Stimulated activated CD4-positive, alpha-beta T cell treated with anti-CD3 and anti-CD28 coated beads, Interleukin-2, amount 100 ng/mL, for 4 hours (primary cell): ENCODE measurements at places on chromosomes 4 and X.

GRCh38 chrX:76555816-76556215, 128.3 kb downstream of the MAGEE1 start:
- DNase-seq, result no peak

DNA sequence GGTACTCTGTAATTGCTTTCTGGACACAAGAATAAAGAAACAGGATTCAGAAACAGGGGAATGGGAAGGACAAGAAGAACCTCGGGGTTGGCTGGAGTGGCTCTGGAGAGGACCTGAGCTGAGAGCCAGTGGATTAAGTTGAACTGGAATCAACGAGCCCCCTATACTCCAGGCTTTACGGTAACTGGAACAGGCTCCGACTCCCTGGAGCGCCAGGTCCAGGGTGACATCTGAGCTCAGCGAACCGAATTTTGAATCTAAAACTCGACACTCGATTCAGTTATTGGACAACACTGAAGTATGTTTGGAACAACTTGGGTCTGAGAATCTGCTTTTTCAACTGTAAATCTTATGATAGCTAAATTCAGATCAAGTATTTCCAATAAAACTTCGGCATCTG, 23.9 kb downstream of the HMX1 start:
- no peak for DNase-seq

DNA sequence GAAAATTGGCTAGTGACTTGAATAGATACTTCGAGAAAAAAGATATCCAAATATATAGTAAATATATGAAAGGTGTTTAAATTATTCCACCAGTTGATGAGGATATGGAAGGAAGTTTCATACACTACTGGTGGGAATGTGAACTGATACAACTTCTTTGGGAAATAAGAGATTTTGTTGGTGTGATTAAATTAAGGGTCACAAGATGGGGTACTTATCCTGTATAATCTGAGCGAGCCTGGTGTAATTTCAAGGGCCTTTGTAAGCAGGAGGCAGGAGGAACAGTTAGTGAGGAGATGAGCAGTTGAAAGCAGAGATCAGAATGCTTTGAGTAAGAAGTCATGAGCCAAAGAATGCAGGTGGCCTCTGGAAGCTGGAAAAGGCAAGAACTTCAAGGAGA, 192.2 kb downstream of the KCTD8 start:
- DNase-seq, result no peak

DNA sequence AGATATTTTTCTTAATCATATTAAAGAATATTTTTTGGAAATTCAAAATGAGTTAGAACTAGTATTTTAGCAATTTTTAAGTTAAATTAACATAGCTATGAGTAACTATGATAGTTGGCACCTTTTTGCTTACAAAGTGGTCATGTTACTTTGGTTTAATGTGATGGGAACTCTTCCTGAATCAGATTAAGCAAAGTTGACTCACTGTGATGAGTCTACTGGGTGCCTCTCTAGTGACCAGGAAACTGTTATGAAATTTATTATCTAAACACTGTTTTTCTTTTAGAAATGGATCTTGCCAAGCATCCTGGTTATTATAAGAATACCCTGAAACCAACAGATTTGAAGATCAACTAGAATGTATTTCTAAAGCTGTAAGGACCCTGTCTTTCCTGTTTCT, 985.8 kb downstream of the TRAM1L1 start:
- no peak for DNase-seq

- DNase-seq, result no peak
Measured at GRCh38 chr4:47669946-47670345, 167.9 kb downstream of the CORIN start.

DNA sequence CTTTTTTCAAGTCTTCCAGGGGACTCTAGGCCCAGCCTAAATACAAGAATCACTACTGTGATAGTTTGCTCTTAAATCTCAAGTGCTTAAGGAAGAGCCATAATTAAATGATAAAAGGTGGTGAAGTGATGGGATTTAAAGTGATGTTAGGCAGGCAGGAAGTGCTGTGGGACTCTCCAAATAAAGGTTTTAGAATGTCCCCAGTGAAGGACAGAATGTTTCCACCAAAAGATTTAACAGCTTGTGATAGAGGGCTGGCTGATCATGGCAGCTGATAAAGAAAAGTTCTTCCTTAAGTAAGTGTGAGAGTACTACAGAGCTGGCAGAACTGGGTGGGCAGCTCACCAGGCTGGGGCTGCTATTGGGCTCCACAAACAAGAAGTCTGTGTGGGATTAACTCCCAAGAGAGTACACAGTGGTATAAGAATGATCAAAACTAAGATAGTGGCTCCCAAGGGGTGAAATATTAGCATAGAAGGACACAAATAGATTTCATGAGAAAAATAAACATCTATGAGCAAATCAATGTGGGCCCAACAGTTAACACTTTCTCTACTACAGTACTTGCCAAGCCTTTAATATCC, 637.2 kb upstream of the CPEB2 start:
- no peak for DNase-seq
